ENCODE measurements at places on chromosomes 7 and 10.

- H3K4me3 ChIP-seq, result no peak overlapping the region
- H3K27me3 ChIP-seq, result no peaks in the 10 kb centered on the region
- H3K27ac ChIP-seq, result no peak overlapping the region
- H3K4me1 ChIP-seq, result no peaks in the 10 kb centered on the region
- no peak for DNase-seq
These were observed 389.0 kb upstream of the SORCS1 start for GRCh38 chr10:107553470-107553869.

DNA sequence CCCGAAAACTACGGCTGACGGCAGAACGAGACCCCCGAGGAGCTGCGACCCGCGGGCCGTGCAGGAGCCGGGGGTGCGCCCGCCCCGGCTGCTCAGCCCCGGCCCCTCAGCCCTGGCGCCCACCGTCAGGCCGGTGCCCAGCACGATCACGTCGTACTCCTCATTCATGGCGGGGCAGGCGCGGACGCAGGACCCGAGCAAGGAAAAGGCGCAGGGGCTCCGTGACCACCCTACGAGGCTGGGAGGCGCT, 218 bp downstream of the GDI2 start:
- H3K27me3 ChIP-seq, result peaks cover 7% of the 10 kb centered on the region
- no peak for DNase-seq
- peaks cover 33% of the 10 kb centered on the region for H3K4me1 ChIP-seq

GRCh38 chr10:131035779-131036178, 275.7 kb downstream of the TCERG1L start:
- no peak overlapping the region for H3K27ac ChIP-seq
- peaks cover 2% of the 10 kb centered on the region for H3K27me3 ChIP-seq
- H3K4me3 ChIP-seq, result no peak overlapping the region
- H3K36me3 ChIP-seq, result peaks cover 8% of the 10 kb centered on the region

GRCh38 chr7:66277492-66277891, 72.4 kb downstream of the TPST1 start:
- DNase-seq, result no peak
- no peak overlapping the region for H3K4me3 ChIP-seq
- no peaks in the 10 kb centered on the region for H3K4me1 ChIP-seq
- H3K27ac ChIP-seq, result no peak overlapping the region

DNA sequence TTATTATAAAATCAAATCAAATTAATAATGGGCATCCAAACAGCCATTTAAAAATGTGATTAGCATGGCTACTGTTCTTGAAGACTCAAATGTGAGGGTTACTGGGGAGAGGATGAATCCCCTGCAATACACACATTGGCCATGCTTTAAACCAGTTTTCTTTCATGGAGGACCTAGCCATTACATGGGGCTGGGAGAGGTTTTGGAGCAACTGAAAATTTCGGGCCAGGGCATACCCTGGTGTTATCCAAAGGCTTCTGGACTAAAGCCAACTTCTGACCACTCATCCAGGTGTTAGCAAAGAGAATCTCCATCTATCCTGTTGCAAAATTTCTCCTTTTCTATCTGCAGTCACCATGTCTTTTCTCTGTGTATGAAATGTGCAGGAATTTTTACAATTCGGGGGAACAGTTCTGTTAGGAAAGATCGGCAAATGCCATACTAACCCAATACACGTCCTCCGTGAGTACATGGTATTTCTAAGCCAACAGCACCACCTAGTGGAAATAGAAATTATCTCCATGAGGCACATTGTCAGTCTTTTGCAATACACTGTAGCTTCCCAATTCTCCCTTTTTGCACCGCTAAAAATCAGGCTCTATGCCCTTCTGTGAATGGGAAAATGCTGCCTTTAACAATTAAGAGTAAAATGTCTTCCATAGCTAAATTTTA, 47.0 kb upstream of the ZNF107 start:
- H3K4me1 ChIP-seq, result no peaks in the 10 kb centered on the region
- H3K4me3 ChIP-seq, result no peak overlapping the region
- DNase-seq, result peak; percentile 37
- H3K27me3 ChIP-seq, result no peaks in the 10 kb centered on the region
- H3K27ac ChIP-seq, result no peak overlapping the region

Measured in endothelial cell (in vitro differentiated cells).